Activated naive CD8-positive, alpha-beta T cell treated with anti-CD3 and anti-CD28 coated beads, Interleukin-2, amount 50 U/mL, for 24 hours (primary cell): ENCODE measurements at places on chromosomes 2 and 18.

DNA sequence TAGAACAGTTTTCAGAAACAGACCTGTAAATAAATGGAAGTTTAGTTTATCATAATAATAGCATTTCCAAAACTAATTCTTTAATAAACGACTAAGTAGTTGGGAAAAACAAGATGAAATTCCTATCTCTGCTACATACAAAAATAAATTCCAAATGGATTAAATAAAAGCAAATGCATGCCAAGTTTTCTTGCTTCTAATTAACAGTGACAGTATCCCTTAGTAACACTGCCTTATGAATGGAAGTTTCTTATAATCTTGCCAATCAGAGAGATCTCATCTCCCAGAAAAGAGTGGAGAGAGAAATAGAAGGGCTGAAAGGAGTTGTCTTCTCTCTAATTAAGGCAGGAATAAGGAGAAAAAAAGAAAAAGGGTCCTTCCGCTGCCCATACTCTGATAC is 133.9 kb downstream of the GFPT1 start:
- no peaks in the 10 kb centered on the region for H3K4me1 ChIP-seq
- no peak for DNase-seq
- H3K4me3 ChIP-seq = no peak overlapping the region
- H3K27ac ChIP-seq = no peak overlapping the region
- peaks cover 16% of the 10 kb centered on the region for H3K27me3 ChIP-seq

DNA sequence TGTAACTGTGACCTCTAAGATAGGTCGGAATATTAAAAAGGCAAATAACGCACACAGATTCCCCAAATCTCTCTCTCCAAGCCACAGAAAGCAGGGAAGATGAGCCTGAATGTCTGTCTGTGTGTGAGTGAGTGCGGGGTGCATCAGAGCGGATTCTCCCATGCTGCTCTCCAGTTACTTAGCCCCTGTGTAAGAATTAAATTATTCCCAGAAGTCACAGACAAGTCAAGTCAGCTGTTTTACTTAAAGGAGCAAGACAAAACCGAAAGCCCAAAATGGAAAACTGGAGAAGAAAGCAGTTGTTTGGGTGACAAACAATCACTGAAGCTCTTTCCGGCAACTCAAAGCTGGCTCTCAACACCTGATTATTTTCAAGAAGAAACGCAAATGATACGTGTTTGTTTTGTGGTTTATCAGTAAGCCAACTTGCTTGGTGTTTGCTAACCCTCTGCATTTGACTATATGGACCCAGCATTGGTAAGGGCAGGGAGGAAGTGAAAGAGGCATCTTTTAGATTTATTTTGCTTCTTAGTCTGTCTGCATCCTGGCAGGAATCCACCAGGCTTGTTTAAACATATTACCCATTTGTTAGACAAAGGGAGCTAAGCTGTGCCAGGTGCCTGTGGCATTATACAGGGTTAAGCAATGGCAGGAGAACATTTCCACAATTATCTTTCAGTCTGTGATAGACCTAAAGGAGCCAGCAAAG is 121.5 kb upstream of the CREB1 start:
- H3K27me3 ChIP-seq = no peaks in the 10 kb centered on the region
- no peak overlapping the region for H3K4me3 ChIP-seq
- H3K36me3 ChIP-seq = no peaks in the 10 kb centered on the region
- H3K4me1 ChIP-seq = no peaks in the 10 kb centered on the region
- H3K27ac ChIP-seq = no peak overlapping the region

DNA sequence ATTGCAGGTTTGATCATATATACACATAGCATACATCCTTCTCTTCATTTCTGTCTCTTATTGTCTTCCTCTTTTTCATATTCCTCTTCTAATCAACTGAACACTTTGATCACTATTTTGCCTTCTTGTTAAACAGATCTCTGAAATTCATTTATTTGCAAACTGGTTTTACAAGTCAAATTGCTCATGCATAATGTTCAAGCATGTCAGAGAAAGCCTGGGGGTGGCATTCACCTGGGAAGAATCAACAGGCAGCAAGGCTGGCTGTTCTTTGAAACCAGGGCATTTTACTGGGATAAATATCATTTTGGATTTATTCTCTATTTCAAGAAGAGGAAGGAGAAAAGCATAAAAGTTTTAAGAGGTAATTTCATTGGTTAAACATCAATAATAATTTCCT is 66.9 kb upstream of the LRATD1 start:
- H3K4me1 ChIP-seq = no peaks in the 10 kb centered on the region
- H3K27ac ChIP-seq = no peak overlapping the region
- DNase-seq = no peak
- H3K36me3 ChIP-seq = no peaks in the 10 kb centered on the region
- H3K27me3 ChIP-seq = no peaks in the 10 kb centered on the region

GRCh38 chr18:31386741-31387140 is 10.2 kb downstream of the DSG4 start:
- no peaks in the 10 kb centered on the region for H3K36me3 ChIP-seq
- DNase-seq = no peak
- no peak overlapping the region for H3K4me3 ChIP-seq
- H3K27ac ChIP-seq = no peak overlapping the region
- peaks cover 2% of the 10 kb centered on the region for H3K27me3 ChIP-seq

GRCh38 chr2:207321514-207321913 is 155.8 kb upstream of the KLF7 start:
- peaks cover 22% of the 10 kb centered on the region for H3K4me1 ChIP-seq
- DNase-seq = no peak
- H3K36me3 ChIP-seq = no peaks in the 10 kb centered on the region

DNA sequence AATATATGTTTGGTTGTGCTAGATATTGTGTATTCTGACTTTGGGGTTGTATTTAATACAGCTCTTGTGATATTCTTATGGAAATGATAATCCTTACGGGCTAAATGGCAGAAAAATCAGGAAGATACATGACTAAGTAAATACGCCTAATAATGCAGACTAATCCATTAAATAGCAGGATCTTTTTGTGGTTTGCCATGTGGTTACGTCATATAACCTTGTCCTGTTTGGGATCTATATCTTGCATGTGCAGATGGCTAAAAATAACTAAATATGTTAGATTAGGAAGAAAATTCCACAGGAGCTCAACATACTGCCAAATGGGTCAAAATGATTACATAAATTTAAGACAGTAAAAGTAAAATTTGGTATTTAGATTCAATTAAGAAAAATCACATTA is 83.0 kb downstream of the NEB start:
- no peak for DNase-seq
- H3K4me1 ChIP-seq = no peaks in the 10 kb centered on the region
- no peak overlapping the region for H3K4me3 ChIP-seq
- H3K36me3 ChIP-seq = peaks cover 2% of the 10 kb centered on the region

GRCh38 chr18:78641689-78642231 is 337.9 kb upstream of the SALL3 start:
- H3K36me3 ChIP-seq = no peaks in the 10 kb centered on the region
- no peak overlapping the region for H3K27ac ChIP-seq

- DNase-seq = no peak
- no peaks in the 10 kb centered on the region for H3K36me3 ChIP-seq
- no peaks in the 10 kb centered on the region for H3K27me3 ChIP-seq
- no peak overlapping the region for H3K4me3 ChIP-seq
Measured at GRCh38 chr18:22424565-22424963, 6.8 kb upstream of the CTAGE1 start.

DNA sequence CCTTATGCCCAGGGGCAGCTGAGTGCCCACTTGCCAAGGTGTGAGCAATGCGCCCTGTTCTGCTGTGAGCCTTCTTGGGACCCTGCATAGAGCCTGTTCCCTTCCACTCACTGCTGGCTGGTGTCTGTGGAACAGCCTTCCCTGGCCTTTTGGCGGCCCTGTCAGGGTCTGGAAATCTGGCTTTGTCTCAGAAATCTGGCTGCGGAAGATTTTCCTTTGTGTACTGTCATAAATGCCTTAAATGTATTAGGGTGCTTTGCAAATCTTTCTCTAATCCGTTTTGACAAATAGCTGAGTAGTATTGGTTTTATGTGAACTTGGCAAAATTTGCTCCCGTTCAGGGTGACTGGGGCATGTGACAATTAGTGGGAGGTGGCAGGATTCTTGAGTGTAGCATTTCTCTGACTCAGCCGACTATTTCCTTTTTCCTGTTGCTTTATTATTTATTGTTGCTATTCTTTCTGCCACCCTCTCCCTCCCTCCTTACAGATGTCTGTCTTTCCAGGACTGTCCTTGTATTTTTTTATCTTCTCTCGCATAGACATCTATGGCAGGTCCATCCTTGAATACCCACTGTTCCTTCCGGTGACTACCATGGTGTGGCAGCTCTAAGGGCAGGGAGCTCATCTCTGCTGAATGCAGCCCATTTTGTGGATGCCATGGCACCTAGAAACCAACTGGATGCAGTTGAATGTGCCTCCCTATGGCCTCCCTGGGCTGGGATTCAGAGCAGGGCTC is 41.8 kb downstream of the LDLRAD4 start:
- no peak overlapping the region for H3K4me3 ChIP-seq
- H3K4me1 ChIP-seq = peaks cover 35% of the 10 kb centered on the region
- no peak overlapping the region for H3K27ac ChIP-seq
- H3K27me3 ChIP-seq = peaks cover 1% of the 10 kb centered on the region

DNA sequence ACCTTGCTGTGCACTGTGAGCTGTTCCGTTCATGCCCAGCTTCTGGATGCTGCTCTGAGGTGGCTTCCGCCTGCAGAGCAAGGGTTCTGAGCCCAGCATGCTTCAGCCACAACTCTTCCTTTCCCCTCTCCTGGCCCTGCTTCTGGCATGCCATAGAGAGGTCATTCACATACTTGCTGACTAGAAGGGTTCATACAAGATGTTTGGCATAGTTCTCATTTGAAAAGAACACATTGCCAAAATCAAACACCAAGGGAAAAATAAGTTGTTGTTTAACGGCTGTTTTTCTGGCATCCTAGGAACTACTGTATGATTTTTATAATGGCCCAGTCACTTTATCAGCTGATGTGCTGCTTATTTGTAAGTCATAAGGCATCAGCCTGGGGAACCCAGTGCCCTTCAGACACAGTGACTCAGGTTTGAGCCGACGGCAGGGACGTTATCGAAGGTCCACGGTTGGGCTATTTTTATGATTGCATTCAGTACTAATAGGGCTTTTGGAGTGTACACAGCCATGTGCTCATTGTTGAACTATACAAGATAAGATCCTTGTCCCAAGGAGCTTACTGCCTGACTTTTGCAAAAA is 53.9 kb upstream of the CTAGE1 start:
- H3K4me1 ChIP-seq = peaks cover 4% of the 10 kb centered on the region
- H3K36me3 ChIP-seq = no peaks in the 10 kb centered on the region
- H3K27me3 ChIP-seq = peaks cover 8% of the 10 kb centered on the region
- H3K4me3 ChIP-seq = no peak overlapping the region

DNA sequence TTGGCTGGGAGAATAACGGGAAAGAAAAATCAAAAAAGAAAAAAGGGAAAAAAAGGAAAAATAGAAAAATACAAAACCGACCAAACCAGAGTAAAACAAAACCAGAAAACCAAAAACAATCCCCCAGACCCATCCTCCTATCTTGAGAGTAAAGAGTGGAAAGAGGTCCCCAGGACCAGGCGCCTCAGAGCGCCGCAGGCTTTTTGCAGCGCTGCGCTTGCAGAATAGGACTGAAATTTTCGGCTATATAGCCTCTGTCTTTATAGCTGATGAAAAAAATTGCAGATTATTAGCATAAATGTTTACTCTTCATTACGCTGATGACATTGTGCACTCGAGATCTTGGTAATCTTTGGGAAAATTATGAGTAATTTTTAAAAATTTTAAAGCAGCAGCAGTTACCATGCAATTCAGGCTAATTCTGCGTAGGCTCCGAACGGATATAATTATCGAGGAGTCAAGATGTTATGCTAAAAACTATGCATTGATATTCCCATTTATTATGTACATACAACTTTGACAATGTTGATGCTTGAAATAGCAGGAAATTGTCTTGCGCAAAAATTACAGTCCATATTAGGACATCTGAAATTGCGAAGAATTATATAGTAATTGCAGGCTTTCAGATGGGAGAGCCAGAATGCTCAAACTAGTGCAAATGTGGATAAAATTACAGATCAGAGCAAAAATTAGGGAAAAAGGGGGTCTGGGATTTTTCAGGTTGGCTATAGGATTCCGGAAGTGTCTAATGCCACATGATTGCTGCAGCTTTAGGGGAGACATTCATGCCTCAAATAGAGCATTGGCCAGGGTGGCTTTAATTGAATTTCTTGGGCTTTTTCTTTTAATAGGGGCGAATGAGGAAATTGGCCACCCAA is 8.3 kb downstream of the DLX1 start:
- peak overlapping the region; percentile 5 for H3K27ac ChIP-seq
- H3K4me1 ChIP-seq = peaks cover 39% of the 10 kb centered on the region
- H3K27me3 ChIP-seq = peaks cover 88% of the 10 kb centered on the region
- peaks cover 2% of the 10 kb centered on the region for H3K36me3 ChIP-seq
- H3K4me3 ChIP-seq = peak overlapping the region; percentile 24
- DNase-seq = no peak

GRCh38 chr2:85132397-85132796 is 795 bp upstream of the TCF7L1 start:
- peaks cover 7% of the 10 kb centered on the region for H3K4me1 ChIP-seq
- peak overlapping the region; percentile 64 for H3K4me3 ChIP-seq
- DNase-seq = no peak
- H3K36me3 ChIP-seq = no peaks in the 10 kb centered on the region

GRCh38 chr2:239824866-239825704 is 200.1 kb downstream of the NDUFA10 start:
- H3K36me3 ChIP-seq = no peaks in the 10 kb centered on the region
- no peak overlapping the region for H3K4me3 ChIP-seq
- no peak overlapping the region for H3K27ac ChIP-seq
- peaks cover 2% of the 10 kb centered on the region for H3K4me1 ChIP-seq
- no peak for DNase-seq
- H3K27me3 ChIP-seq = no peaks in the 10 kb centered on the region

GRCh38 chr2:28080911-28081310 is 190.4 kb downstream of the BABAM2 start:
- H3K4me1 ChIP-seq = peaks cover 19% of the 10 kb centered on the region
- H3K36me3 ChIP-seq = no peaks in the 10 kb centered on the region
- H3K27ac ChIP-seq = no peak overlapping the region
- no peak overlapping the region for H3K4me3 ChIP-seq
- DNase-seq = no peak
- no peaks in the 10 kb centered on the region for H3K27me3 ChIP-seq

DNA sequence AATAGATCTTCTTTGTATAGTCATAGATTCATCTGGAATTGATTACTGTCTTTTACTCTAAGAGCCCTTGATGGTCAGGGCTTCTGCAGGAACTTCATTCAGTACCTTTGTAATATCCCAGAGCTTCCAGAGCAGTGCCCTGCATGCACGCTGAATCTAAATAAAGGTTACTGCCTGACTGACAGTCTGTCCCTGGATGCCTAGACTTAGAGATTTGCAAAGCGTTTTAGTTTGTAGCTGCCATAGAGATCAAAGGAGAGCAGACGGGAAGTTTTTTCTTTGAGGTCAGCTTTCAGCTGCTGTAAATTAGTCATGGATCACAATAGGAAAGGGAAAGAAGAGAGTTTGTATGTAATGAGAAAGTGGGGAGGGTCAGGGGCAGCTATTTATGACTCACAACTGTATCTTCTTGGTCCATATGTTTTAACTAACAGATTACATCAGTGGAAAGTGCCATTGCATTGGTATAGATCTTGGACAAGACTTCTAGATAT is 45.2 kb upstream of the NYAP2 start:
- H3K4me3 ChIP-seq = no peak overlapping the region
- no peak overlapping the region for H3K27ac ChIP-seq
- no peak for DNase-seq
- H3K36me3 ChIP-seq = no peaks in the 10 kb centered on the region
- no peaks in the 10 kb centered on the region for H3K4me1 ChIP-seq
